ENCODE measurements at places on chromosomes 3 and 15.

GRCh38 chr3:48990636-48991469 is 812 bp downstream of the P4HTM start:
- DNase-seq, result peak; percentile 56

GRCh38 chr3:63974451-63974850 is 48.8 kb downstream of the PSMD6 start:
- DNase-seq, result no peak

DNA sequence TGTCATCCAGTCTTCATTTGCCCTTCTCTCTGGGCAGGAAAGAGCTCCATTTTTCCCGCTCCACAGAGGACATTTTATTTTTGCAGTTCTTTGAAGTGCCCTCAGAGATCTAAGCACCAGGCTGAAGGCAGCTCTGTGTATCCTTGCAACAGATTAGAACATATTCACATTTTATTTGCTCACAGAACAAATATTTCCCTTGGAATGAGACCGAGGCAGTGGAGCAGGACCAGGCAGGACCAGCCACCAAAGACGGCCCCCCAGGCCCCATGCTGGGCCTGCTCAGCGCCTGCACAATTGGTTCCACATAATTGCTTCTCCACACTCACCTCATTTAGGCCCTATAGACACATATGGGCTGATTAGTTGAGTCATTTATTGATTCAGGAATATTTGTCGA is 15.7 kb upstream of the ETV5 start:
- DNase-seq, result no peak

GRCh38 chr3:151419806-151420205 is 35.3 kb upstream of the P2RY12 start:
- no peak for DNase-seq

DNA sequence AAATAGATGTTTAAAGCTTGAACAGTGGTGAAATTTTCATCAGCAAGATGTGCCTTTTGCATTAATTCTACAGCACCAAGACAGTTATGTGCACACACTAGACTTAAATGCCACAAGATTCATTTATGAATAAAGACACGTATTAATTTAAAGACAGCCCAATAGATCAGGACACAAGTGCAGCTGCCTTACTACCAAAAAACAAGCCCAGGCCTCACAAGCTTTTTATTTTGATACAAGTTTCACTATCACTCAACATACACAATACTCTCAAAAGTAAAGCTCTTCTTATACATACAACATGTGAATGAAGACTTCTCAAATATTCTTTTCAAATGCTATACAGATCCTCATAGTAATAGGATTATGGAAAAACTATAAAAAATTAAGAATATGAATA is 2.4 kb downstream of the ACAP2 start:
- no peak for DNase-seq

GRCh38 chr15:70101459-70102113 is 3.9 kb upstream of the TLE3 start:
- DNase-seq, result no peak

Measured in naive thymus-derived CD4-positive, alpha-beta T cell (primary cell).